ENCODE measurements at places on chromosomes 16 and 17.

GRCh38 chr17:34351096-34351495, 5.2 kb upstream of the CCL13 start:
- no peak for DNase-seq

DNA sequence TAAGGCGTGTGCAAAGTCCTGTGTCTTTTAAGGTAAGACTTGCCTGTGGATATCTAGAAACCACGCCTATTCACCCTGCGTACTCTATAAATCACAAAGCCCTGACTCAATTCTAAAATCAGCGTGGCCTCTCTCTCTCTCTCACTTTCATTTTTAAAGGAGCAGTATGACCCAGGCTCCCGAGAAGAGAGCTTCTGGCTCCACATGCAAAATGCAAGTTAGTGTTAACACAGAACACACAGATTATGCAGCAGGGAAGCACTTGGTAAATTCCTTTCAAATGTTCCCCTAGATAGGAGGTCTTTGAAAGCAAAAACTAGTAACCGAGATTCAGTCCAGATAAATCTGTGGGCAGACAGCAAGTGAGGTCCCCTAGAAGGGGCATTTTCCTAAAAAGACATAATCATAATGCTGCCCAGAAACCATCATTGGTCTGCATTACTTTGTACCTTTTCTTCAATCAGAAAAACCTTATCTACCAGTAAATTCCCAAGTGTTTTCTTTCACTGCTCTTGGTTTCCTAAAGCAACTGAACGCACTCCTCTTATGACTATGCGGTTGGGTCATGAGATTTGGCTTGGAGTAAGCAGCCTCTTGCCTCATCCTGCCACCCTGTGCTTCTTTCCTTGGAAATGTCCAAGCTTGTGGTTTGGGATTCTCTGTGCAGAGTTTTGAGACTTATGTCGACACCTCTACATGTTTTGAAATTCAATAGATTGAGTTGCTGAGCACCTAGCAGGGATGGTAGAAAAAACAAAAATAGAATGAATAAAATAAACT, 31.7 kb upstream of the KCNJ2 start:
- DNase-seq: no peak

DNA sequence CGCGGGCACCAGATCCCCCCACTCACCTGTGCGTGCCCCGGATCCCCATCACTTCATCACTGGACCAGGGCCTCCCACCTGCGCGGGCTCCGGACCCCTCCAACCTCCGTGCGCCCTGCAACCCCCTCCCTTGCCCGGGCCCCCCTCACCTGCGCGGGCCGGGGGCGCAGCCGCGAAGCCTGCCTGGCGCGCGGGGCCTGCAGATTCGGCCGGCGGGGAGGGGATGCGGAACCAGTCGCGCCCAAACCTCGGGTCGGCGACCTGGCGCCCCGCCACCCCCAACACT, 202 bp downstream of the CEP131 start:
- no peak for DNase-seq

- DNase-seq: no peak
These were observed 358 bp downstream of the CHRNE start for GRCh38 chr17:4902540-4902939.

GRCh38 chr17:78717431-78717980, 64.6 kb downstream of the CYTH1 start:
- no peak for DNase-seq

GRCh38 chr17:35847006-35847405, 21.7 kb downstream of the HEATR9 start:
- no peak for DNase-seq

- no peak for DNase-seq
These were observed 75.1 kb downstream of the GRIN2A start for GRCh38 chr16:10107081-10107480.

DNA sequence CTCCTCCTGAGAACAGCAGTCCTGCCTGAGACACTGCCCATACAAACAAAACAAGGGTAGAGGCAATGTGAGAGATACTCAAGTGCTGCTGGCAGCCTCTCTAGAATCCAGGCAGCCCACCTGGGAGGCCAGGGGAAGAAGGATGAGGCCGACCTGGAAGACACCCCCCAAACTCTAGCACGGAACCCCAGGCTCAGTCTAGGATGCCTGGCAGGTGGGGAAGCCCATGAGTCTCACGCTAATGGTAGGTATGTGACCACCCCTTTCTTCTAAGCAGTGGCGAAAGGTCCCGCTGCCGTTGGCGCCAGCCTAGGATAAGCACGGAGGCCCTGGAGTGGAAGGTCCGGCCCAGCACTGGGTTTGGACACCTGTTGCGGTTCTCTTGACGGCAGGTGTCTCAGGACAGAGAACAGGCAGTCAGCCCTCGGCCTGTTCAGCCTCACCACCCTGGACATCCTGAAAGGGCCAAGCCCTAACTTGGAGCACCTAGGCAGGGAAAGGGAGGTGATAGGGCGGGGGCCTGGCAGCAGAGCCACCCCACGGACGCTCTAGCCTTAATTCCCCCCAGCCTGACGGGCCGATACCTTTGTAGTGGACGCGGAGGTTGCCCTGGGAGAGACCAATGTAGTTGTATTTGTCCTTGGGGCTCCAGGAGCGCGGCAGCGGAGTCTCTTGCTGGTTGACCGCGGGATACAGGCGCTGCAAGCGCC, 487 bp downstream of the RANBP10 start:
- DNase-seq: peak; percentile 41

GRCh38 chr17:36610474-36610873, 9.1 kb downstream of the MRM1 start:
- DNase-seq: no peak

DNA sequence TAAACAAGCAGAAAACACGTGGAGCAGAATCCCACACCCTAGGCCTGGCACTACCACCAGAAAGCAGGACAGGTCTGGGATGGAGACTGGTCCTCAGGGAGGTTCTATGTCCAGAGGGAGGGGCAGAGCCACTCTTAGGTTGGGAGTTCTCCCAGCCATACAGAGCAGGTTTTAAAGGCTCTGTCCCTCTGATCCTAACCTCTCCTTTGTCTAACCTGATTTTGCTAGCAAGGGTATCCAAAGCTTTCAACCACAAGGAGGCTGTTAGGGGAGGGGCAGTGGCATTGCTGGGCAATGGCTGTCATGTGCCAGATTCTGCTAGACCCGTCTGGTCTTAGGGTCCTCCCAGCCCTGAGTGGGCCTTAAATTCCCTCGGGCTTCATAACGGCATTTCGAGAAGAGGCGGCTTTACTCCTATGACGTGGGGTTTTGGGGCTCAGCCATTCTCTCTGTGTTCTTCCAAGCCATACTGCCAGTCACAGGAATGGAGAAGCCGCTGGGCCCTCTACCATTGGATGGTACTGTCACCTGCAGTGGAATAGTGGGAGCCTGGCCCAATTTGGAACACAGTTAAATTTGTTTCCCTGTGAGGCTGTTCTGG, 5.7 kb downstream of the TPPP3 start:
- no peak for DNase-seq

- DNase-seq: no peak
These were observed 26.8 kb downstream of the NLRP1 start for GRCh38 chr17:5557485-5557884.

GRCh38 chr17:56886288-56886731, 27.5 kb downstream of the TRIM25 start:
- no peak for DNase-seq

GRCh38 chr17:5699814-5700213, 115.5 kb upstream of the NLRP1 start:
- DNase-seq: peak; percentile 42

GRCh38 chr16:30382111-30382881, at the start of gene SEPTIN1:
Gene SEPTIN1, minus strand, starts transcription at chr16:30382561. Its CDS starts 19 bp downstream, at chr16:30382542.
- DNase-seq: no peak

DNA sequence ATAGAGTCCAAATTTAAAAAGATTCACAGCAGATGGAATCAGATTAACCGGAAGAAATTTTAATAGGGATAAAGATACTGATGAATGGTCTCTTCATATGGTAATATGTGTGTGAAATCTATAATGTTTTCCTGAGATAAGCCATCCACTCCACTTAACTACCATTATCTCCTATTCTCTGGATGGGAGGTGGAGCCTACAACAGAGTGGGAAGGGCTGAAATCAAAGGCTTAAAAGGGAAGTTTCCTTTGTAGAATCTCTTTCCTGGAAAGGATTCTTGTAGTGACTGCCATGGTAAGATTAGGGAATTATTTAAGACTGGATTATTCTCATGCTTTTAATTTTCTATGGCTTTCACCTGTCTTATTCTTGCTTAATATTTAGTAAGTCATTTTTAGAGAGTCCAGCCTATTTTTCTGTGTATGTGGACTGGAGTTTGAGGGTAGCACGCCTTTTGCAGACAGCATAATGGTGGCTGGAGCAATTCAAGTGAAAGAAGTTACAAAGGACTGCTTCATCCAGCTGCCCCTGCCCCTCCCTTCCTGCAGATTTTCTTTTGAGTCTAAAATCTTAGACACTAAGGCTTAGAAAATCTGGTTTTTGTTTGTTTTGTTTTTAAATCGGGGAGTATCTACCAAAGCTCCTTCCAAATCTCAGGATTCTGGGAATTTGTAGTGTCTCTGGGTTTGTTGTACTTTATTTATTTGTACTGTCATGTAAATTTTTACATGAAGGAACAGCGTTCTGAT, 26.5 kb downstream of the KAT7 start:
- DNase-seq: peak; percentile 70

DNA sequence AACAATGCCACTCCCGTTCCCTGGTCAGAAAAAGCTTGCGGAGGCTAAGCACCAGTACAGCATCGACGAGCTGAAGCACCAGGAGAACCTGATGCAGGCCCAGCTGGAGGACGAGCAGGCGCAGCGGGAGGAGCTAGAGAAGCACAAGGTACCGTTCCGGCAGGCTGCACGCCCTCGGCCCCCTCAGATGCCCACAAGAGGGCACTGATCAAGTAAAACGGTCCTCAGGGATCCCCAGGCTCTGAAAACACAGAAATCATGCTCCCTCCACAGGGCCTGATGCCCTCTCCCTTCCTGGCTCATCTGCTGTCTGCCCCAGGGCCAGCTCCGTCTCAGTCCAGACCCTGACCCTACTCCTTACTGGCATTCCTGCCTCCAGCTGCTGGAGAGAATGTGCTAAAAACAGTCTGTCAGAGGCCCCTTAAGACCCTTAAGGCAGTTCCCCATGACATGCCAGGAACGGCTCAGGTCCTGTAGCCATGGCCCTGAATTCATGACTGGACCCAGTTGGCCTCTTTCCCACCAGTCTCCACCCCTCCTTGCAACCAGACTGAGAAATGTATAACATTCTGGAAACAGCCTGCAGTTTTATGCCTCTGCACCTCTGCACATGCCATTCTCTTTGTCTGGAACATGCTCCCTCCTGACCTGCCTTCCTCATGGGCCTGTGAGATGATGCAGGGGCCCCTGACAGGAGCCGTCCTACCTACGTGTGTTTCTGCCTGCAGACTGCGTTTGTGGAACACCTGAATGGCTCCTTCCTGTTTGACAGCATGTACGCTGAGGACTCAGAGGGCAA, 21.8 kb downstream of the DRC3 start:
- peak; percentile 82 for DNase-seq

DNA sequence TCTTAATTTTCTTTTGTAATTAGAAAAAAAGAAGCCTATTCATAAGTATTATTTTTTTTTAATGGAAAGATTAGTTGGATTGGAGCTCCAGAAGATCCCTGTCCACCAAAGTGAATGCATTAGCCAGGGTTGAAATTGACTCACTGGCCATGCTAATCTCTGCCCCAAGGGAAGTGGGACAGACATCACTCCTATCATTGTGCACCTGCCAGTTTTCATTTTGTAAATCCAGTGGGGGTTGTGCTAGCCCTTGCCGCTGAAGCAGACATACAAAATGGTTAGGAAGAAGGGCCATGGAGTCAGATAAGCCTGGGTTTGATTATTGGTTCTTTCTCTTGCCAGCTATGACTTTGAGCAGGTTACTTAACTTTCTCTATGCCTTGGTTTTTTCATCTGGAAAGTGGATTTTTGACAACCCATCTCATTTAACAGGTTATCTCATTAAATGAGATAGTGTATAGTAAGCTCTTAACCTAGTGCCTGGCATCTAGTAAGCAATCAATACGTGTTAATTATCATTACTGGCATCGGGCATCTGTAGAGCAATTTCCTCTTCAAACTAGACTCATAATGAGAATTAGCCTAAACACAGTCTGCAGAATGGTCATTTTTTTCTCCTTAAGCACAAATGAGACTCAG, 216.9 kb downstream of the IRX3 start:
- no peak for DNase-seq

DNA sequence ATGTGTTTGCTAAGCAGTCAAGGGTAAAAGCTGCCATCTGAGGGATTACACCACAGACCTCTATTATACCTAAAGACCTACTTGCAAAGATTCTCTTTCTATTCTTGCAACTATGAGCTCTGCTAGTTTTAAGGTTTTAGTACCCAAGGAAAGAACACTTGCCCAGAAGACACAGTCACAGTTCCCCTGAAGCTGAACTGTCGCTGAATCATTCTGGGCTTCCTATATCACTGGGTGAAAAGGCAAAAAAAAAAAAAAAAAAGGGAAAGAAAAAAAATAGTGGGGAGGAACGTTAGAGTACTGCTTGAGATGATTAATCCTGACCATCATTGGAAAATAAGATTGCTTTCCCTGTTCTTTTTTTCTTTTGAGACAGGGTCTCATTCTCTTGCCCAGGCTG, 37.9 kb downstream of the LYRM1 start:
- DNase-seq: no peak

GRCh38 chr17:63544467-63545301, 5.6 kb upstream of the DCAF7 start:
- DNase-seq: no peak

DNA sequence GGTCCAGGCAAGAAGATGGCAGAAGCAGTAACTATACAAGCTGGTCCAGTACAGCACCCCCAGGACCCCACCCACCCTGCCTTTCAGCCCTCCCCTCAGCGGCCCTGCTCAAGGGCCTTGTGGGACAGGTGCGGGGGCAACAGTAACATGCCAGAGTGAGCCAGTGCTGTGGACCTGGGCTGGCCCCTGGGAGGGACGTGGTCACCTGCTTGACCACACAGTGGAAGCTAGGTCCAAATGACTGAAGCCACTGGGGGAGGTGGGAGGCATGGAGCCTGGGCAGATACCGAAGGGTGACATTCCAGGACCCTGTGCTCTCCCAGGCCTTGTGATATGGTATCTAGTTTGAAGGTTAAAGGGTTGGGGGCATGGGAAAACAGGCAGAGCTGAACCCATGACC, 17.3 kb downstream of the ATP6V0D1 start:
- DNase-seq: no peak

- no peak for DNase-seq
These were observed 179.2 kb downstream of the MAP2K6 start for GRCh38 chr17:69593716-69594115.

- DNase-seq: no peak
These were observed 45.2 kb downstream of the GRB7 start for GRCh38 chr17:39782980-39783379.

DNA sequence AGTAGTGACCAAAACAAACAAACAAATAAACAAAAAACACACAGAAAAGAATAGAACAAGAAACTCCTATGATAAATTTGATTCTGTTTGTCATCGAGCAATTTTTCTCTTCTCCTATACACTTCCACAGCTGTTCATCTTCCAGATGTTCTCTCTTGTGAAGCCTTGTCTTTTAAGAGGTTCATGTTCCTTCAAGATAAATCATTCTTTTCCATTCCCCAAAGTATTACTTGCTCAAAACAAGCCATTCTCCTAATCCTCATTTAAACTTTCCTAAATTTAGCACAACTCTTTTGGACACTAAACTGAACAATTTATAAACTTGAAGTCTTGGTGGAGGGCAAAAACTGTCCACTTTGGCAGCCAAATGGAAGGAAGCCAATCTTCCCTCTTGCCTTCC, 103.3 kb downstream of the ABCA8 start:
- DNase-seq: no peak

Measured in neural progenitor cell (in vitro differentiated cells).